ENCODE measurements at places on chromosomes 2 and 18.
A peak's percentile ranks its signal among the peaks of the same experiment; 100 is the strongest.

DNA sequence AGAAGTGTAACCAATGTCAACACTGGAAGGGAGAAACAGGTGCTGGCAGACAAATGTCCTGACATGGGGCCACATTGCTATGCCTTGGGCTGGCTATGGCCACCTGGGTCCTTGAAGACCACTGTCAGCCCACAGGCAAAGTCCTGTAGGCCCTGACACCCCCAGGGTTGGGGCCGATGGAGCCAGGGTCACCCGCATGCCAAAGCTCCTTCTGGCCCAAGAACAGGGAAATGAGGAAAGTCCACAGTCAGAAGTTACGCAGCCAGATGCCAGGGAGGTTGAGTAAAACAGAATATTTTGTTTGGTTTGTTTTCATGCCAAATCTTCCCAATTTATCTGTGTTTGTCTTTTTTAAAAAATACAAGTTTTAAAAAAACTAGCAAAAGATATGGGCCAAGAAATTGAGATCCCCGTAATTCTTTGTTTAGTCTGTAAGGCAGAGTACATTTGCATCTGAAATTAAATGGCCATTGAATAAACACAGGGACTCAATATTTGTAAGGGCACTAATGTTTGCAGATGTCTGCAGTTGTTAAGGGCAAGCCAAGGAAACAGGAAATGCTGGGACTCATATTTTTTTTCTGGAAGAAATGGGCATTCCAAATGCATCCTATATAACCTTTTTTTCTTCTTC is 186.4 kb downstream of the FAM210A start:
- DNase-seq, result no peak

- DNase-seq, result no peak
These were observed 239.7 kb downstream of the GPD2 start for GRCh38 chr2:156675896-156676295.

GRCh38 chr2:105660489-105660888 is 84.2 kb upstream of the NCK2 start:
- DNase-seq, result no peak

- DNase-seq, result no peak
These were observed 137.6 kb downstream of the ATL2 start for GRCh38 chr2:38239452-38239851.

DNA sequence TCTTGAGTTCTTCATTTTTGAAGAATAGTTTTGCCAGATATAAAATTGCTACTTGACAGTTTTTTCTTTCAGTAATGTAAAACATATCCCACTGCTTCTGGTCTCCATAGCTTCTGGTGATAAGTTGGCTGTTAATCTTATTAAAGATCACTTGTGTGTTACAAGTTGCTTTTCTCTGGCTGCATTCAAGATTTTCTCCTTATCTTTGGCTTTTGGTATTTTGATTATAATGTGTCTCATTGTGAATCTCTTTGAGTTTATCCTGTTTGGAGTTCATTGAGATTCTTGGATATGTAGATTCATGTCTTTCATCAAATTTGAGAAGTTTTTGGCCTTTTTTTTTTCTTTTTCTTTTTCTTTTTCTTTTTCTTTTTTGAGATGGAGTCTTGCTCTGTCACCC is 20.2 kb upstream of the ADNP2 start:
- no peak for DNase-seq

DNA sequence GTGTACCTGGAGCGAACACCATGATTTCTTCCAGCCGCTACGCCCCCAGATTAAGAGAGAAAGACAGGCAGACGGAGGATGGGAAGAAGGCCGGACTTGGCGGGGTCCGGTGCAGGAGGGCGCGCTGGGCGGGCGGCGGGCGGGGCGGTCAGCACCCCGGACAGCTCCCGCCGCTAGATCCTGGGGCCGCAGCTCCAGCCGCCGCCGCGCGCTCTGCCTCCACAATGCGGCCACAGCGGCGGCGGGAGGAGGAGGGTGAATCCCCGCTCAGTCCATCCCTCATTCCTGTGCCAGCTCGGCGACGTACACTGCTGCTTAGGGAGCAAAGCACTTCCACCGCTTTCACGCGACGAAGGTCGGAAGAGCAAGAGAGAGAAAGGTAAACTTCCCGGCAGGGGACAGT is at the start of gene AKAIN1:
TSS of gene AKAIN1 (minus strand) at position 226 of the 403 bp plus-strand sequence. CDS start at position 22, 204 bp downstream.
- peak; percentile 35 for DNase-seq

- peak; percentile 36 for DNase-seq
These were observed 590.9 kb upstream of the ZEB2 start for GRCh38 chr2:145110668-145111356.

- DNase-seq, result no peak
These were observed 12.9 kb downstream of the FZD7 start for GRCh38 chr2:202046572-202046971.

GRCh38 chr2:239130786-239131325 is 270.0 kb downstream of the HDAC4 start:
- no peak for DNase-seq

DNA sequence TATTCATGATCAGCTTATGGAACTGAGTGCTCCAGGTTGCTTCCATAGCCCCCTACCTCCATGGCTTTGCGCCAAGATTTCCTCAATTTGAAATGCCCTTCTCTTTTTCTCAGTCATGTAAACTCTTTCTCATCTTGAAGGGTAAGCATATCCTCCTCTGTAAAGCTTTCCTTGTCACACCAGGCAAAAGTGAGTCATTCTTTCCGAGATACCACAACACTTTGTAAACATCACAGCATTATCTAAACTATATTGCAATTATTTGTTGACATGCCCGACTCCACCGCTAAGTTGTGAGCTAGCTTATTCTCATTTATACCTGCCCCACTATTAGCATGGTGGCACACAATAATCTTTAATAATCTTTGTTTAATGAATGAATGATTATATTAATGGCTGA is 419.5 kb upstream of the CHST9 start:
- DNase-seq, result no peak

- no peak for DNase-seq
These were observed 68.6 kb downstream of the MTCL1 start for GRCh38 chr18:8773980-8774379.

DNA sequence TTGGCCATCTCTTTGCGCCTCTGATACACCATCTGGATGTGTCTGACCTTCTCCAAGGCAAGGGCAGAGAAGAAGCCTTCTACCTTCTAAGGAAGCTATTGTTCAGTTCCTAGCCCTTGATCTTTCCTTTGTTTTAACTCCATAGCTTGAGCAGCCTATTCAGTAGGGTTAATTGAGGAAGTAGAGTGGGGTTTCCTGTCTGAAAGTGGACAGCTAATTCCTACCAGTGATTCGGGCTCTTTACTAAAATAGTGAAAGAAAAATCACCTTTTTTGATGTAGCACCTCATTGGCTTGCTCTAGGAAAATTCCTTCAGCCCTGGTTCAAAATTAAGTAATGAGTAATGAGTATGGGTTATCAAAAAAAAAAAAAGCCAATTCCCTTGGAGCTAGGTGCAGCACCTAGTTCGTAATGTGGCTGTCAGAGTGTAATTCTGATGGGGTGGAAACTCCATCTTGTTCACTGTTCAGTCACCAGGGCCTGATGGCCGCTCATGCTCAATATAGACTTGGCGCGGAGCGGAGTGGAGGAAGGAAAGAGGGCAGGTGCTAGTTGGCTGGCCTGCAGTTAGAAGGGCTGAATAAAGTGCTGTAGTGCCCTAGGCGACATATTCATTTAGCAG is 2.9 kb upstream of the MGAT5 start:
- no peak for DNase-seq

GRCh38 chr2:136783856-136784255 is 18.5 kb downstream of the THSD7B start:
- no peak for DNase-seq

- DNase-seq, result no peak
These were observed 8.2 kb downstream of the ZFP36L2 start for GRCh38 chr2:43218155-43218701.

GRCh38 chr18:48034651-48035555 is 104.4 kb upstream of the SMAD2 start:
- DNase-seq, result no peak

All from AG08395 (cell line).